ENCODE measurements at places on chromosomes 3 and 15.

DNA sequence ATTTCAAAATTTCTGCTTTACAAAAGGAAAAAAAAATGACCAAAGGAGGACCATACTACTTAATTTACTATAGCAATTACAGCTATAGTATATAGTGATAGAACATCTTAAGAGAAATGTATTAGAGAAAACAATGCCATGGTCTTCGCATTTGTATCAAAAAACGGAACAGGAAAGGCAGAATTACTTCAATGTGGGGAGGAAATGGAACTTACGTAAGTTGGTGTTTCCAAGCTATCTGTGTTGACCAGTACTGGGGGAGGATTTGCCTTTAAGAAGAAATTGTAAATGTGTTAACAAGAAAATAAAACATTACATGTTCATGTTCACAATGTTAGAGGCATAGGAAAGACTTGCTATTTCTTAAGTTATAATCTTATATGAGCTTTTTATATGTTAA is 119.9 kb upstream of the MELTF start:
- no peak for DNase-seq

DNA sequence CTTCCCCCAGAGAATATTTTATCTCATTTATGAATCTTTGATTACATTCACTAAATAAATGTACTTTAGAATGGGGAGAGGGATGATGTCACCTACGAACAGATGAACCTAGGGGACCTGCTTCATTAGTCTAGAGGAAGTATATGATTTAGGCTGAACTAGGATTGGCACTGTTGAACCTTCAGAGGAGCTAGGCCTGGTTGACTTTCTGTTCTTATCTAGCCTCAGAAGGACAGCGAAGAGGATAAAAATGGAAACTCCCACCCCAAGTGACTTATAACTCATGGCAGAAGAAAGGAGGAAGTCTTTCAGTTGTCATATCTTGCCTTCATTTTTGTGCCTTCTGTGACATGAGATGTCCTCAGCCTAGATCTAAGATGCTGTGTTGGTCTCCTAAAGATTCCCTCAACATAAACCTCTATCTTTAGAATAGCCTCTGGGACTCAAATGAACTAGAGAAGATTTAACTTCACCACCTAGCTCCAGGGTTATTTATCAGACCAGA is 42.6 kb downstream of the POLG start:
- DNase-seq = no peak

DNA sequence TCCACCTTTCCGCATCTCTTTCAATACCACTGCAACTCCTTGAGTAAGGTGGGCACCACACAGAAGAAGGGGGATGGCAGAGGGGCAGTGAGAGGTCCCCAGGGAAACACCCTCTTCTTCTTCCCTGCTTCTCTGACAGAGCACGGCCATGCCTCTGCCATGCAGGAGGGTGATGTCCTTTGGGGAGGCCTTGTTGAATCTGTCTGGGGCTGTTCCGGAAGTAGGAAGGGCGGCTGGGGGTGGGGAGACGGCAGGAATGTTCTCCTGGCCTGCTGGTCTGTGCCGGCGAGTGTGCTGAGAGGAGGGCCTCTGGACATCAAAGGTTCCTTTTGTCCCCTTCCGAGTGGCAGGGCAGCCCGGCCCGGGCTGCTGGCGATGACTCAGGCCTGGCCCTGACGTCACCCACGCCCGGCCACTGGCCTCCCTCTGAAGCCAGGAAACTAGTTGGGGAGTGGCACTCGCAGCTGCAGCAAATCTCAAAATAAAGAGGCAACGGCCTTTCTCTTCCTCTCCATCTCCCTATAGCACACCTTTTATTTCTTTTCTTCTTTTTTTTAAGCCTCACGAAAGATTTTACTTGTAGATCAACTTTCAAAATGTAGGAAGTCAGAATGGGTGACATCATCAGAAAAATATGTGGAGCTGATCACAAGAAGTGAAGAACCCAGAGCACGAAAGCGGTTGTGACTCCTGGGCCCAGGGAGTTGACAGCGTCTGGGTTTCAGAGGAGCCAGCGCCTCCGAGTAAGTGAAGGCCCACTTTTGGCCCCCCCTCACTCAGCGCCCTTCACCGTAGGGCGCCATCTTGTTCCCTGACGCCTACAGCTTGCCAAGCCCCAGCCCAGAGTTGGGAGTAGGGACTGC is at the start of gene ZBTB38:
TSS of gene ZBTB38 (plus strand) at position 443 of the 863 bp plus-strand sequence. CDS start 73,885 bp downstream, outside the sequence.
- DNase-seq = peak; percentile 93

DNA sequence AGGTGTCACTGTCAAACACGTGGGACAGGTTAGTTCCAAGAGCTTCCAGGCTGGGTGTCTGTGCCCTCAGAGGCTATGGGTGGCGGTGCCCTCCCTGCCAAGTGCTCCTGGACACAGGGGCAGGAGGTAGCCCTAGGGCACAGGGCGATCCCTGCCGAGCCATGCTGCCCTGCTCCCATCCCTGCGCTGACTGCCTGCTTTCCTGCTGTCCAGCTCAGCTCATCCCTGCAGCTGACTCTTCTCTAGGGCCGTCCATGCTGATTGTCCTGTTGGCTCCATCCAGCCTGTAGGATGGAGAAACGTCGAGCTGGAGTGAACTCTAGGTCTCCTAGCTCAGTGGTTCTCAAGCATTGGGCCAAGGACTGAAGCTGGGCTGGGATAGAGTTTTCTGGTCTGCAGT is 3.7 kb downstream of the PDIA5 start:
- no peak for DNase-seq

DNA sequence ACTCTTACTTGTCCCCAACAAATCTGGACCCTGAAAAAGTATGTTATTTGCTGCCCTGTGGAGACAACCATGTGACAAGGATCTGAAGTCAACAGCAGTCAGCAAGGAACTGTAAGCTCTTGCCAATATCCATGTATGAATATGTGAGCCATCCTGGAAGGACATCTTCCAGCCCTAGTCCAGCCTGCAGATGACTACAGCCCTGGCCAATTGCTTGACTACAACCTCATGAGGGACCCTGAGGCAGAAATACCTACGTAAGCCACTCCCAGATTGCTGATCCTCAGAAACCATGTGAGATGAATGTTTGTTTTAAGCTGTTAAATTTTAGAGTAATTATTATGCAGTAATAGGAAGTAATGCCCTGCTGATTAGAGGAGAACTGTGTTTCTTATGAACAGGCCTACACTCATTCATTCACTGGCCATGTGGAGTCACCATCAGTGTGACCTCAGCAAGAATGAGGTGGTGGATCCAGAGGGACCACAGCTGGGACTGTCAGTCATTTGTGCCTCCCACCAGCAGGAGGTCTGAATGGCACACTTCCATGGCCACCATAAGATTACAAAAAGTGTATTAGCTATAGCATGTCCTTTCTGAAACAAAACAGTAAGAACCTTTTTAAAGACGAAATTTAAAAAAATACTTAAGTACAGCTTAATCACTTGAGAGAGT is 92.6 kb downstream of the TFDP2 start:
- DNase-seq = peak; percentile 21

GRCh38 chr3:112114576-112115160 is 18.4 kb downstream of the GCSAM start:
- DNase-seq = no peak

DNA sequence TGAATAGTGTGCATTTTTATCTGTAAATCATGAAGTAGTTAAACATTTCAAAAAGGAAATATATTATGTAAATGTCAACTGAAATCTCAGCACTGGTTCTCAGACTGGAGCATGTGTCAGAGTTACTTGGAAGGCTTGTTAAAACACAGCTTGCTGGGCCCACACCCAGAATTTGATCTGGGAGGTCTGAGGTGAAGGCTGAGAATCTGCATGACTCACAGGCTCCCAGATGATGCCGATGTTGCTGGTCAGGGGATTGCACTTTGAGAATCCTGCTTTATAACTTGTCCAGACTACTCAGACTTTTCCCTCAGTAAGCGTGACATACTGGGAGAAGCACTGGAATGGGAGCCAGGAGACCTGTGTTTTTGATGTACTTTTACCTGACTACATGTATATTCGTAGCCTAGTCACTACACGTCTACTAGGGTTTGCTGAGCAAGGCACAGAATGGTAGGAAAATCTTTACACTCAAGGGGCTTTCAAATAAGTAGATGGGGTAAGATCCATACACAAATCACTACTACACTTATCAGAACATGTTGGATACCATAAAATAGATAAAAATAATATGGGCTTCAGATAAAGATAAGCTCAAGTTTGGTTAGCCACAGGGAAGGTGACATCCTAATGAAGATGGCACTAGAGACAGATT is 77.1 kb upstream of the MEX3B start:
- DNase-seq = peak; percentile 52

GRCh38 chr3:195259154-195259474 is 11.8 kb downstream of the XXYLT1 start:
- DNase-seq = peak; percentile 52

DNA sequence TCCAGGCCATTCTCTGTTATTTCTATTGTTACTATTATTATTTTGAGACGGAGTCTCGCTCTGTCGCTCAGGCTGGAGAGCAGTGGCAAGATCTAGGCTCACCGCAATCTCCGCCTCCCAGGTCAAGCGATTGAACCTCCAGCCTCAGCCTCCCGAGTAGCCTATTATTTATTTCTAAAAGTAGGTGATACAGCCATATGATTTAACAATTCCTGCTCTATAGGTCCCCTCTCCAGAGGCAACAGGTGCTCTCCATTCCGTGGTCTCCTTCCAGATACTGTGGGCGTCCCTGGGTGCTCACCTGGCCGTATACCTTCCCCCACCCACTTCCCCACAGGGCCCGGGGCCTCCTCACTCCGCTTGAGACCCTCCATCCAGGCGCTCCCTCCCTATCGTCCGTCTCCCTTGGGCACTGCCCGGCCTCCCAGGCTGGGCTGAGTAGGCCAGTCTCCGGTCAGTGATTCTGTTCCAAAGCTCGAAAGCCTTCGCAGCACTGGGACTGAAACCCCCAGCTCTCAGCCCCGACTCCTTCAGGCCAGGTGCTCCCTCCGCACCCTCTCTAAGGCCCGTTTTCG is 708 bp upstream of the PTPN23 start:
- no peak for DNase-seq

- peak; percentile 42 for DNase-seq
Measured at GRCh38 chr15:66004618-66005262, 135.4 kb downstream of the RAB11A start.

- DNase-seq = no peak
Measured at GRCh38 chr3:110910346-110910955, 161.2 kb upstream of the NECTIN3 start.

DNA sequence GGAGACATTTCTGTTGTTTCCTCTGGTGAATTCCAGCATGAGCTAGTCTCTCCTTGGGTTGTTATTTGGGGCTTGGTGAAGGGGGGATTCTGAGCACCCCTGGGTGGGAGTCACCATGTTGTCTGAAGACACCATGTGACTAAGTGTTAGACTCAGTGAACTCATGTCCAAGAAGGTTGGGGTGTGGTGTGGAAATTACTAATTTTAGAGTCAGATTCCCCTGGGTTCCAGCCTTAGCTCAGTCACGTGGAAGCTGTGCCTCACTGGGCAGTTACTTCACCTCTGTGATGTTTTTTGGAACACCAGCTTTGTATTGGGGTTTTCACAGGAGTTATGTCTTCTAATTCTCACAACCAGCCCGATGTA is 171.5 kb downstream of the RPLP1 start:
- no peak for DNase-seq

GRCh38 chr3:157590273-157590672 is 87.1 kb upstream of the VEPH1 start:
- DNase-seq = no peak

- peak; percentile 8 for DNase-seq
Measured at GRCh38 chr3:194937882-194938321, 252.2 kb downstream of the FAM43A start.

- DNase-seq = no peak
Measured at GRCh38 chr15:95485367-95485766, 845.1 kb upstream of the NR2F2 start.

GRCh38 chr15:39181056-39181747 is 399.7 kb upstream of the THBS1 start:
- no peak for DNase-seq

DNA sequence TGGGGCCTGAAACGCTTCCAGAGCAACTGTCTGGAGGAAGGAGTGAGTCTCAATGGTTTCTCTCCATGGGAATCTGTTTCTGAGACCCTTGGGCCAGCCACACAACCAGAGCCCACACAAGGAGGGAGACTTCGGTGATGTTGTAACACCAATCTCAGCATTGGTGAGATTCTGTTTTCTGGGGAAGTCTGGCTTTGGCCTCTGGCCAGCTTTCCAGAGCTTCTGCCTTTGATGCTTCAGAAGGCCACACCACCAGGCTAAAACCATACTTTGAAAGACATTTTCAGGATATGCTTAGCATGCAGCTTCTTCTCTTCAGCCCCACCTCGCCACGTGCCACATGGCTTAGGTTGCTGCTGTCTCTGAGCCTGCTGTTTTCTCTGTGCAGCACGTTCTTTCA is 3.6 kb upstream of the EEFSEC start:
- DNase-seq = no peak

DNA sequence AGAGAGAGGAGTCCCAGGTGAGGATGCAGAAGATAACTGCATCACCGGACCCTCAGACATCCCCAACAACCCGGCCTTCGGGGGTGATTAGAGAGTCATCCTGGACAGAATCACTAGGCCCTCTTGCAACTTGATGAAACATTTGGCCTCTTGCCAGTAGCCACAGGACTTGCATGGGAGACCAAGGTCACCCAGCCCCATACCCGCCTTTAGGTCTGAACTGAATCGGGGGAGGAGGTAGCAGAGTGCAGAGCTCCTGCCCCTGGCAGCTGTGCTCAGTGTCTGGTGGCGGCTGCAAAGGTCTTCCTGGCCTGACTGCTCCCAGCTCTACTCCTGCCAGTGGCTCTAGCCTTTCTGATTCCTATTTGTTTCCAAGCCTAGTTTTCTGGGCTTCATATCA is 12.4 kb downstream of the PIF1 start:
- DNase-seq = no peak

GRCh38 chr3:48125013-48125705 is 63.1 kb downstream of the CDC25A start:
- DNase-seq = no peak

DNA sequence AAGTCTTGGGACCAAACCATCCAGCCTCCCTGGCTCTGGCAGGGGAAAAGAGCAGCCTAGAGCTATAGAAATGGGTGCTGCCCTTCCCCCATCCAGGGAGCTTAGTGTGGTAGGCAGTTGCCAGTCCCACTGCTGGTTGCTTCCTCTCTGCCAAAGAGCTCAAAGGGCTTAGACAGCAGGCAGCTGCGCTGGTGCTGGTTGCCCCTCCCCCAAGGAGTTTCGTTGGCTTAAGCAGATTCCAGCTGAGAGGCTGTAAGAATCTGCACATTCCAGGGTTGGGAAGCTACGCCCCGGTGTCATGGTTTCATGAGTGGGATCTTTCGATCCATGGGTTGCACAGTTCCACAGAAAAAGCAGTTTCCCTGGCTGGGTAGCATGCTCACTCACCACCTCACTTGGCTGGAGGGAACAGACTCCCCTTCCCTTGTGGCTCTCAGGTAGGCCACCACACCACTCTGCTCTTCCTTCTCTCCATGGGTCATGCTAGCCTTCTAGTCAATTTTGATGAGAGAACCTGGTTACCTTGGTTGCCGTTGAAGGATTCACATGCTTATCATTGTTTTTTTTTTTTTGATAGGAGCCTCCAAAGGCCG is 195.1 kb downstream of the EPHA6 start:
- no peak for DNase-seq

- no peak for DNase-seq
Measured at GRCh38 chr15:53160092-53160704, 370.1 kb upstream of the ONECUT1 start.

- no peak for DNase-seq
Measured at GRCh38 chr3:34394978-34395748, 596.7 kb downstream of the PDCD6IP start.

All from RKO (cell line).